Islet precursor cell (in vitro differentiated cells): ENCODE measurements at places on chromosomes 13 and 19.

- peak; percentile 55 for DNase-seq
Observed at GRCh38 chr13:31437975-31438374, 238.2 kb downstream of the B3GLCT start.

GRCh38 chr19:12064590-12065538 lies at the start of gene ZNF844:
ZNF844 (plus strand) TSS chr19:12064731; CDS start chr19:12064874, 143 bp downstream.
- peak; percentile 96 for DNase-seq

DNA sequence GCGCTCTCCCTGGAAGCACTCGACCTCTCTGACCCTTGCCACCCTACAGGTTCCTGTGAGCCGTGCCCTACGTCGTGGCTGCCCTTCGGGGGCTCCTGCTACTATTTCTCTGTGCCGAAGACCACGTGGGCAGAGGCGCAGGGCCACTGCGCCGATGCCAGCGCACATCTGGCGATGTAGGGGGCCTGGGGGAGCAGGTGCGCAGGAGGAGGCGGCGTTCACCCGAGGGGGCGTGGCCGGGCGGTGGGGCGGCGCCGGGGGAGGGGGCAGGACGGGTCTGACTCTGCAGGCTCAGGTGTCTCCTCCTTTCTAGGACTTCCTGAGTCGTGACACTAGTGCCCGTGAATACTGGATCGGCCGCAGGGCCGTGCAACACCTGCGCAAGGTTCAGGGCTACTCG lies 26.4 kb downstream of the CLEC4M start:
- DNase-seq = peak; percentile 75

- DNase-seq = no peak
Observed at GRCh38 chr13:28464861-28465460, 30.0 kb downstream of the FLT1 start.

DNA sequence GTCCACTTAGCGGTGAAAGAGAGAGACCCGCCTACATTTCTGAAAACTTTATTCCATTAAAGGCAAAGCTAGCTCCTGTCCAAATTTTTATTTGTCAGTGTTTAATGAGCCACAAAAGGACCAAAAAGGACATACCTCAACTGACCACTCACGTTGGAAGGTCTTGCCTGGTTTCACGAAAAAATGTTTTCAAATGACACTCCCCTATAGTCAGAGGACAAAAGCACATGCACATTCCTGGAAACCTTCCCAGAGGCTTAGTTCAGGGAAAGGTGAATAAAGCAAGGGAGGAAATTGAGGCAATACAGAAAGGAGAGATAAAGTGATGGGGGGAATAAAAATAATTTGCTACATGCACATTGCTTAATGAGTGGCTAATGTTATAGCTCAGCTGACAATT lies 55.6 kb downstream of the DOCK9 start:
- DNase-seq = no peak

GRCh38 chr19:6045108-6045507 lies 65.2 kb downstream of the RFX2 start:
- DNase-seq = no peak

DNA sequence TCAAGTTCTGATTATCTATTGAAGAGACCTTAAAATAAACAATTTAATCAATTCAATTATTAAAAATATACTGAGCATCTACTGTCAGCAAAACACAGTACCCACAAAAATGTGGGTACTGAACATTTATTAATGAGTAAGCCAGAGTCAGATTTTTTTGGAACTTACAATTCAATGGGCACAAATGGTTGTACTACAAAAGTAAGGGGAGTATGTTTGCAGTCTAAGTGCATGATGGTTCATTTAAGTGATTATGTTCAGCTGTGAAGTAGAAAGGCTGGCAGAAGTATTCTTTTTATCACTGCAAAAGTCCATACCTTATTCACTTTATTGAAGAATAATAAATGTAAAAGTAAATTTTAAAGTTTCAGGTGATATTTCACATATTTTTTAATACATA lies 27.6 kb downstream of the FGF14 start:
- no peak for DNase-seq

GRCh38 chr19:18763674-18764590 lies 27.2 kb downstream of the COMP start:
- no peak for DNase-seq

GRCh38 chr13:90187478-90188350 lies 1159.8 kb upstream of the MIR17HG start:
- no peak for DNase-seq

GRCh38 chr13:102724923-102725322 lies 30.1 kb upstream of the METTL21C start:
- no peak for DNase-seq

DNA sequence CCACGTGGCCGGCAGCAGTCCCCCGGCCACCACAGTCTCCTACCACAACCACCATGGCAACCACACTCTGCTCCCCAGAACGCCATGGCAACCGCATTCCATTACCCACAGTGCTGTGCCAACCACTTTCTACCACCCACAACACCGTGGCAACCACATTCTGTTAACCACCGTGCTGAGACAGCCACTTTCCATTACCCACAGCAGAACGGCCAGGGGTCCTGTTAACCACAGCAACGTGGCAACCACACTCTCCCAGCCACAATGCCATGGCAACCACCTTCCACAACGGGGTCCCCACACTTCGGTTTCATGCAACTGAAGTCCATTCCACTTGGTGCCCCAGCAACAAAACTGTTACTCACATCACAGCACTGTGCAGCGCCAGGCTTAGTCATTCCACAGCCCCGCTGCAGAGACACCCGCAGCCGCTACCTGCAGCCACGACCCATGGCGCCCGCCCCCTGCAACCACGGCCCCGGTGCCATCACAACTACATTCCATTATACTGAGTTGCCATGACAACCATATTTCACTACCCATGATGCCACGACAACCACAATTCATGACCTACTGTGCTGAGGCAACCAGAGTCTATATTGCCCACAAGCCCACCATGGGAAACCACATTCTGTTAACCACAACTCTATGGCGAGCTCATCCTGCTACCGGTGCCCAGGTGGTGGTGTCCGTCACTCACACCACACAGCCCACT lies 10.0 kb downstream of the DPF1 start:
- no peak for DNase-seq

GRCh38 chr19:19403373-19403901 lies 2.0 kb upstream of the GATAD2A start:
- DNase-seq = no peak

GRCh38 chr19:2888731-2889224 lies 11.9 kb upstream of the ZNF57 start:
- no peak for DNase-seq

- no peak for DNase-seq
Observed at GRCh38 chr13:114135731-114136171, 3.3 kb upstream of the RASA3 start.

GRCh38 chr19:49614096-49614833 lies 23.3 kb downstream of the PRR12 start:
- peak; percentile 68 for DNase-seq

GRCh38 chr13:36142735-36143134 lies 11.6 kb upstream of the DCLK1 start:
- no peak for DNase-seq

DNA sequence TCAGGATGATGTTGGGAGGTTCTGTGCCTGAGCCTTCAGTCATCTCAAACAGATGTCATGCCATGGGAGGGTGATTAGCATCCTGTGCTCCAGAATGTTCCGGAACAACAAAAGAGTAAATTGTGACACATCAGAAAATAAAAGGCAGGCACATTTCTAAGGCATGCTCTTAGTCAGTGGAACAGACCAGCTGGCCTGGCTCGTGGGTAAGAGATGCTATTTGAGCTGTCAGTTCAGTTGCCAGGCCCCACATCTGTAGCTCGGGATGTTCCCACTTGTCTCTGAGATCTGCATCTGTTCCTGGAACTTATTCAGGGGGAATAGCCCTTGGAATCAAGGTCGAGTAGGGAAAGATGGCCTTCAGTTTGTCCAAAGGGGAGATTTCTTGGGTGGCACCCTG lies 26.0 kb downstream of the OLFM4 start:
- DNase-seq = no peak

GRCh38 chr13:31029102-31029501 lies 96.6 kb downstream of the TEX26 start:
- peak; percentile 82 for DNase-seq

DNA sequence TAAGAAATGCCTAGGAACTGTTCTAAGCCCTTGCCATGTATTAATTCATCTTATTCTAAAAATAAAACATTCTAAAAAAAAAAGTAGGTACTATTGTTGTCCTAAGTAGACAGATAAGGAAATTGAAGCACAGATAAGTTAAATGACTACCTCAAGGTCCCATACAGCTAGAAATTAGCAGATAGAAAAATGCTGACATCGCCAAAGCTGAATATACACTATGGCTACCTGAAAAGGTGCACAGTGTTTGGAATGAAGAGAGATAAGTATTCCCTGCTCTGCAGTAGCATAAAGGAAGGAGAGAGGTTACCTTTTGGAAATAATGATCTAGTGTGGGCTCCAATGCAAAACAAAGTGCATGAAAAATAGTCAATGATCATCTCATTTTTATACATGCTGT lies 65.3 kb downstream of the DCT start:
- no peak for DNase-seq

DNA sequence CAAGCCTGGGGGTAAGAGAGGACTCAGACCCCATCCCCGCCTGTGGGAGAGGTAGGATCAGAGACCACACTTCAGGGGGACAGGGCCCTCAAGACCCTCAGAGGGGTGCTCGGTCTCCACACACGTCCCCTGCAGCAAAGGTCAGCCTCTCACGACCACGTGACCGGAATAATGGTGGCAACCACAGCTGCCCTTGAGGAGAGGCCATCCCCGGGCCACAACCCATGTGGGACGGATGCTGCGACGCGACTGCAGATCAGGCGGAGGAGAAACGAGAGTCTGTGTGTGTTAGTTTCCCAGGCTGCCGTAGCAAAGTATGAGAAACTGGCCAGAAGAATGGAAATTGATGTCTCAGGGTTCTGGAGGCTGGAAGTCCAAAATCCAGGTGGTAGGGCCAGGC lies 8.9 kb downstream of the MED25 start:
- DNase-seq = no peak

DNA sequence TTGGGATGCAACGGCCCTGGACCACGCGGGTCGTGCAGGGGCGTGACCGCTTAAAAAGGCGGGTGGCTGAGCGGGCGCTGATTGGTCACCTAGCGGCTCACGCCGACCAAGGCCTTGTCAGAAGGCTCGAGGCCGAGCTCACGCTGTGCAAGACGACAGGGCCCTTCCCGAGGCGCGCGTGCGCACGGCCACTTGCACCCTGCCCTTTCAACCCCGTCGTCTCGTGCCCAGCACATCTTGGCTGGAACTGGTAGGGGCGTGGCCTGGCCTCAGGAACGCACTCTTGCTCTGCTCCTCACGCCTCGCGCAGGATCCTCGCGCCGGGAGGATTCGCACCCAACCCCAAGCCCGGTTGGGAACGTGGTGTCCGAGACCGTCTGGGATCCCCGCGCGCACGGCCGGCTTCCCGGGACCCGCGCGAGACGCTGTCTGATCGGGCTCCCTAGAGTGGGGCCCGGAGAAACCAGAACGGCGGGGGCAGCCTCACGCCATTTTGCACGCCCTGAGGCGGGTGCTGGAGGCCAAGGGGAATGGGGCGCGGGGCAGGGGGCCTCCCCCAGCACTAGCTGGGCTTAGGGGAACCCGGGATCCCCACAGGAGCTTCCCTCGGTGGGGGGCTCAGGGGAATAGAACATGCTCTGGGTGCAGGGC lies at the start of gene MEIOSIN:
TSS of gene MEIOSIN (plus strand) at position 280 of the 651 bp plus-strand sequence. CDS start 1,938 bp downstream, outside the sequence.
- no peak for DNase-seq

DNA sequence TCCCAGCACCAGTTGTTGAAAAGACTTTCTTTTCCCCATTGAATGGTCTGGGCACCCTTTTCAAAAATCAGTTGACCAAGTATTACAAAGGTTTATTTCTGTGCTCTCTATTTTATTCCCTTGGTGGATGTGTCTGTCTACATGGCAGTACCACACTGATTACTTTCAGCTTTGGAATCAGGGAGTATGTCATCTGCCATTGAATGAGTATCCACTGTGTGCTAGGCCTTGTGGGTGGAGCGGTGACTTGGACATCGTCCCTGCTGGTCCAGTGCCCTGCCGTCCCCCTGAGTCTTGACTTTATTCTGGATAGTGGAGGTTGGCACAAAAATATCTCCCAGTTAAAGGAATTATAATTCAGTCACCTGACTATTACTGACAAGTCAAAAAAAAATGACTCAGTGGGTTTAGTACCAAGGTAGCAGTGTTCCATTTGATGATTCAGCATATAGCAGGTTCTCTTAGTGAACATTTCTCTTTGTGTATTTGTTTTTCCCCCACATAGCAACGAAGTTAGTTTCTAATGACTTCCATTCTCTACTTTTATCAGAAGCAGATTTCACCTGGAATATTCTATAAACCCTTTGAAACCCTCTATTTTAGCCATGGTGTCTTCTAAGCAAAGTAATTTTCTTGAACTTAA lies 3.9 kb downstream of the UPF3A start:
- no peak for DNase-seq

DNA sequence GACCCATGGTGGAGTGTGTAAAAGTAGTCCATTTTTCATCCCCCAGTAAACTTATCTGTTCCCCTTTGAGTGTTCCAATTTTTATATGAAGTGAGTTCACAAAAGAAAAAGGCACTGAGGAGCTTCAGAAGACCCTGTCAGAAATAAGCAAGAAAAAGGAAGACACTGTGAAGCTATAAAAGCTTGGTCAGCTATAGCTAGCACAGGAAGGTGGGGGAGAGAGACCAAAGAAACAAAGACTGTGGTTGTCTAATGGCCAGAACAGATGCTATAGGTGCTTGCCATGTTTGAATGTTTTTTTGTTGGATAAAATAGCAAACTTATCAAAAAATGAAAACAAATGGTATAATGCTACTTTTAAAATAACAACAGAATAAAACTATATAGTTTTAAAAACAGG lies 46.5 kb downstream of the RCBTB2 start:
- no peak for DNase-seq

DNA sequence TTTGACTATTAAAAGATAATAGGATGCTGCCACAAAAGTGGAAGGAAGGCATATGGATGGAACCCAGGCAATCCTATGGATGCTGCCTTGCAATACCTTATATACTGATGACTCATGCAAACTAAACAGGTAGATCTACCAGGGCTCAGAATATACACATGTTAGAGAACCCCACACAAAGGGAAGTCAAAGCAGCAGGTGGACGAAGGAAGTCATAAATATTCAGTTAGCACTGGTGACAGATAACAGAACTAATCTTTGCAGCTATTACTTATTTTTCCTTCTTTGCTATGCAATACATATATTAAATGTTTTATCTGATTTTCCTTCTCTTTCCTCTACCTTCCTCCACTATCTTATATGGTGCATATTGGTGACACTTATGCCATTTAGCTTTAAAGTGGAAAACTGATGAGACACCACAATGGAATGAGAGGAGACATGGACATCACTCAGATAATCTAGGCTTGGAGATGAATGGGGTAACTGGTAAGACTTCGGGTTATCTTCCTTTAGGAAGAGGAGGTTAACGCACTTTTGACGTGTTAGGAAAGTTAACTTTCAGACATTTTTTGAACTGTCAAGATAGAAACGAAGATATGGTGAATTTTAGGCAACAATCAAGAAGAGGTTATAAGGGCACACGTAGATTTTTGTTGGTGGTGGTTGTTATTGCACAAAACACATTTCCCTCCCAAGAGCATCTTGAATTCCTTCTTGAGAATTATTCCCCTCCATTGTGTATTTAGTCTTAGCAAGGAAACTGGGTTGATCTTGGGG lies 39.8 kb upstream of the MBNL2 start:
- no peak for DNase-seq

- DNase-seq = no peak
Observed at GRCh38 chr19:30091856-30092255, 149.8 kb downstream of the URI1 start.
